ENCODE measurements at places on chromosomes 5 and 9. TPM values are rescaled to one million over a fixed set of nuclear protein-coding genes. Genes with fewer than 3 reads are reported as not detected.

DRD1 gene
- 4.2 TPM for total RNA-seq

IRX1 gene
- 0.85 TPM for total RNA-seq

FBLL1 gene
- 2.4 TPM for total RNA-seq

CORO2A gene
- 4.1 TPM for total RNA-seq

SPATA31C1 gene
- total RNA-seq: 0.16 TPM

CA9 gene
- 0.37 TPM for total RNA-seq

CD72 gene
- total RNA-seq: 1.5 TPM

PROB1 gene
- total RNA-seq: 1.4 TPM

TMEM245 gene
- total RNA-seq: 87.6 TPM

PDE8B gene
- total RNA-seq: 2.9 TPM

LSM11 gene
- total RNA-seq: 15.5 TPM

LVRN gene
- 2.8 TPM for total RNA-seq

GABRA6 gene
- total RNA-seq: not detected

GPR150 gene
- total RNA-seq: not detected

IFNK gene
- total RNA-seq: not detected

ABLIM3 gene
- 9.8 TPM for total RNA-seq

CCL28 gene
- 1.4 TPM for total RNA-seq

SEMA5A gene
- 78.6 TPM for total RNA-seq

EIF4E1B gene
- not detected for total RNA-seq

LMX1B gene
- not detected for total RNA-seq

CLIC3 gene
- 3.6 TPM for total RNA-seq

CSF1R gene
- 24.5 TPM for total RNA-seq

FAM163B gene
- 0.26 TPM for total RNA-seq

All from urinary bladder (tissue), 4 donors.